ENCODE measurements at places on chromosomes 5 and 9.

- no peak for DNase-seq
Observed at GRCh38 chr9:71891557-71892189, 19.3 kb downstream of the ABHD17B start.

DNA sequence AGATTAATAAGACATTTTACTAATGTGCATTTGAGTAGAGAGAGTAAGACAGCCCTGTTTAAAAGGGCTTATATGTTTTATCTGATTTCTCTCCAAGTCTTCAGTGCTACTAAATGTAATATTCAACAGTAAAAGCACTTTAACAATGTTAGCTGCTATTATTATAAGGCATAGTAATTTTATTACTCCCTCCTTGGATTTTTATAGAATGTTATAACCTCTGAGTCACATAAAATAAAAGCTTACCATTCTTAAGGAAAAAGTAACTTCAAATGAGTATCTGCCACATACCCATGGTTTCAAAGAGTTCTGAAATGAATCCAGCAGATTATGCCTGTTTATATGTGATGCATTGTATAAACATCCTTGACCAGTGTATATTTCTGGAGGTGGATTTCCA, 19.0 kb downstream of the SPDL1 start:
- no peak for DNase-seq

- DNase-seq: no peak
Observed at GRCh38 chr9:80066931-80067330, 495.2 kb downstream of the TLE4 start.

DNA sequence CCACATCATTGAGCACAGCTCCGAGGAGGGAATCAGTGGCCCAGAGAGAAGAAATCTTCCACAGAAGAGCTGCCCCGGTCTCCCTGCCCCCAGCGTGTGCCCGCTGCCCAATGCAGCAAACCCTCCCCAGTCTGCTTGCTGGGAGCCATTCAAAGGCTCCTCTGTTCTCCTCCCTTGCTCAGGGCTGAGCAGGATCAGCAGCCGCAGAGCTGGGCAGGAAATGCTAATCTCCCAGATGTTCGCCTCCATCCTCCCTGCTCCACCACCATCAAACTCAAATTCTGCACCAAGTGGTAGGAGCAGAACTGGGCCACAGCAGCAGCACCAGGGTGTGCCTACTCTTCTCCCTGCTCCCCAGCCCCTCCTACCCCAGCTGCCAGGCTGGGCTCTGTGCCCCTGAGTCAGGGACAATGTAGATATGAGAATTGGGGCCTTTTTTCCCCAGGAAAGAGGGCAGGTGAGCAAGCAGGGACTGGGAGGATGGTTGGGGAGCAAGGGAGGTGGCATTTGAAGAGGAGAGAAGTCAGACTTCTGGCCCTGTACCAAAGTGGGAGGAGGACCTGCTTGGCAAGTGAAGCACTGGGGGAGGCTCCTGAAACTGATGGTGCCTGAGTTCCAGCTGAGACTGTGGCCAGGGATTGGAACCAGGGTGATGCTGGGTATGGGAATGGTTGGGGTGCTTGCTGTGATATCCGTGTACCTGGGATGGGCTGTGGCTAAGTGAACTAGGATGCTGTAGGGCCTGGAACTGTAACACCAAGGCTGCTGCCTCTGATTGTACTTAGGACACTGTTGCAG, 1.9 kb upstream of the PCDH1 start:
- DNase-seq: no peak

- no peak for DNase-seq
Observed at GRCh38 chr9:8486095-8486494, 686.5 kb upstream of the DMAC1 start.

DNA sequence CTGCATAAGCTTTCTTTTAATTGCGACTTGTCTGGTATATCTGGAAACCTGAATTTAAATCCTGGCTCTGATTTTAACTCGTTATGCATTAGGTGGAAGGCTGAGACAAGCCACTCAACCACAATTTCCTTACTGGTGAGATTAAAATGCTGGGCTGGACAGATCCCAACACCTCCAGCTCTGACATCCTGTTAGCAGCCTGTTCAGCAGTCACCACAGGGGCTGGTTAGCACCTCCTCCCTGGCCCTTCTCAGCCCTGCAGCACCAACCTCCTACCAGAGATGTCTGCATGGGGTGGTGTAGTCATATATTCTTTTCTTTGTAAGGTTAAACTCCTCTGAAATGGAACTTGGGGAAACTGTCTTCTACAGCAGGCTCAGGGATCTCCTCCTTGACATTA, 156.5 kb upstream of the NFIL3 start:
- no peak for DNase-seq

- DNase-seq: no peak
Observed at GRCh38 chr9:137672907-137673791, 54.3 kb downstream of the EHMT1 start.

- no peak for DNase-seq
Observed at GRCh38 chr9:676780-677438, 164.6 kb upstream of the DMRT1 start.

- DNase-seq: no peak
Observed at GRCh38 chr5:172902497-172903472, 56.4 kb upstream of the RPL26L1 start.

DNA sequence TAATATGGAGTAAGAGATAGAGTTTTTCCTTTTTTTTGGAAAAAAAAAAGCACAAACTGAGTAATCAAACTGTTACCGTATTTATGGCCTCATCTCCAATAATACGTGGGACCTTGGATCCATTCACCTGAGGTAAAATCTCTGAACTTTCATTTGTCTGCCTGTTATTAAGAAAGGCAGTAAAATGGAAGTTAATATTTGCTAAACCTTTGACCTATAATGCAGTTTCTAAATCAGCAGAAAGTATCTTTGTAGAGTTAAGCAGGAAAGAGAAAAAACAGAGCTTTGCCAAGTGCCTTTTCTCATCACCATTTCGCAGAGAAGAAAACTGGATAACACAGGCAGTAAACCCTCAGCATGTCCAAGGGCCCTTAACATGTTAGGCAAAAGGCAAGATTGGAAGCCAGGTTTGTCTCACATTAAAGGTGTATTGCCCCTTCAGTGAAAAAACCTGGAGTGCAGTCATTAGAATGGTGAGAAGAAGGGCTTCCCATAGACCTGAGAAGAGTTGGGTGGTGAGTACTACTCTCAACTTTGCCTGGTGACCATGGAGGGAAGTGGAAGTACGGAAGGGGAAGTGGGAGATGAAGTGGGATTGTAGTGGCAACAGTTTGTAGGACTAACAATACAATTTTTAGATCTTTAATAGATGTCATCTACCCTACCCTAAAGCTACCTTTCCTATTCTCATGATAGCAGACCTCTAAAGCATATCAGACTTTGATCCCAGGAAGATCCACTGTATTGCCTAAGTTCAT, 65.4 kb upstream of the GRAMD2B start:
- DNase-seq: no peak

DNA sequence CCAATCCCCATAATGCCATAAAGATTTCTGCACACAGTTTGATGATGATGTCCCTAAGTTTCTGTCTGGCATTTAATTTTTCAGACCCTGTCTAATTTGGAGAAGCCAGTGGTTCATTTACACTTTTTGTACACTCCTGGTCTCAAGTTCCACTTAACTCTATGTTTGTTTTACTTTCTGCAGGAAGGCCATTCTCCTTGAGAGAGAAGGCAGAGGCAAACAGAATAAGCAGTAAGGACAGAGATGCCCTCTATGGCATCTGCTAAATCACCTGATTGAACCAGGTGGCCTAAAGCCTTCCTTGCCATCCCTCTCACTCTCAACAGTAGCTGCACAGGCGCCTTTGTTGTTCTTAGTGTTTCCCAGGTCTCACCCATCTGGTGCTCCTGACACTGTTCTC, 86.1 kb upstream of the LRRTM2 start:
- no peak for DNase-seq

DNA sequence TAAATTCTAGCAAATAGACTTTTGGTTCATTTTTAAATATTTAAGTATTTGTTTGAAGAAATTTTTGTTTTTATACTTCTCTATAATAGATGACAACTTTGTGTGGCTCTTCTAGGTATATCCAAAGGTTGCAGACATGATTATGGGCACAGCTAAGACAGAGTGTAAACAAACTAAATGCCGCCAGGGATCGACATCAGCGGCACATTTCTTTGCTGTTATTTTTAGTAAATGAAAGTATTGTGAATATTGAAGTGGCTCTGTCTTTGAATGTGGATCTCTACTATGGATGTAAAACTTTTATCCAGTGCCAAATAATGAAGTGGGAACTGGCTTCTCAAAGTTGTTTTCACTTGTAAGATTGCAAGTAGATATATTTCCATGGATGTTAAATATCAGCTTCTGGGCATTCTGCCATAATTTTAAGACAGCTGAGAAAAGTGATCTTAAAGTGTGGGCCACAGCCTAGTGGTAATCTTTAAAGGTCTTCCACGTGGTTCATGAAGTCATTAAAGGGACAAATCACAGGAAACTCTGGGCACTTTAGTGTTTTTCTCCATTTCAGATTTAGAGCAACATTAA, 589.9 kb downstream of the ZNF608 start:
- no peak for DNase-seq
